NCI-H1930 (cell line): ENCODE measurements at places on chromosomes 3 and 15.
A peak's percentile ranks its signal among the peaks of the same experiment; 100 is the strongest.

GRCh38 chr15:66961901-66962300 is 103.5 kb upstream of the SMAD3 start:
- DNase-seq, result no peak

- no peak for DNase-seq
These were observed 6.9 kb upstream of the SLC9A9 start for GRCh38 chr3:143855183-143855582.

DNA sequence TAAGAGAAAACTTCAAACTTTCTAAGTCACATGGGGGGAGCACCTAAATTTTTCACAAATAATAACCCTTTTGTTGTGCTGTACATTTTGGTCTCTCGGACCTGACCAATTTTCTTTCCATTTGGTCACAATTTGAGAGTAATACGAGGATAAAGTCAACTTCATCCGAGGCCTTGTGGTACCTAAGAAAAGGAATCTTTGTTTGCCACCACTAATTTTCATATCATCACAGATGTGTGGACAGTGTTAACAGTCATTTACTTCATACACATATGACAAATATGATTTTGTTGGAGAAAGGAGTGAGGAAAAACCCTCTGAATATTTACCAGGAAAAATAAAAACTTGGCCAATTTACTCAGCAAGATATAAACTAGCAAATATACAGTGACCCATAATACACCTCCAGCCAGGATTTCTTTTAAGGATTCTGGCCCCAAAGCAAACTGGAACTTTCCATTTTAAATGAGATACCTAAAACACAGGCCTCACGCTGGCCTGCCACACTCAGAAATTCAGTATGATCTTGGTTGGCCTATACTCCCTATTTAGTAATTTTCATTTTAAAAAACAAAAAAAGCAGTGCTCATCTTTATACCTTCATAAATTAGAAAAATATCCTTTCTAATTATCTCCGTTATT is 40.7 kb downstream of the VGLL4 start:
- no peak for DNase-seq

DNA sequence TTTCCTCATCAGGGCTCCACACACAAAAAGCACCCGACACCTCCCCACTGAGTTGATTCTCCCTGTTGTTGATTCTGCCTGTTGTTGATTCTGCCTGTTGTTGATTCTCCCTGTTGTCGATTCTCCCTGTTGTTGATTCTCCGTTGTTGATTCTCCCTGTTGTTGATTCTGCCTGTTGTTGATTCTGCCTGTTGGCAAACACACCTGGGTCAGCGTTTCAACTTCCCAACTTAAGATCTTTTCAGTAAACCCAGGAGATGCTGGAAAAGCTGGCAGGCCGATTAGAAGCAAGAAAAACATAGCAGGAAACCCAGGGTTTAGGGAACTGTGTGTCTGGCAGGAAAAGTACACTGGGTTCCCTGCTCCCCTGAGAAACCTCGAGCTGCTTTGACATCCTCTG is 47.9 kb downstream of the TNK2 start:
- DNase-seq, result peak; percentile 53
